ENCODE measurements at places on chromosomes 2 and 18. TPM values are rescaled to one million over a fixed set of nuclear protein-coding genes. Genes with fewer than 3 reads are reported as not detected.

ATP5F1A gene
- 774 TPM for polyA plus RNA-seq

TLX2 gene
- not detected for polyA plus RNA-seq

- H3K27me3 ChIP-seq: peaks cover 2% of the 10 kb centered on the region
- no peaks in the 10 kb centered on the region for H3K4me1 ChIP-seq
- DNase-seq: no peak
- no peaks in the 10 kb centered on the region for H3K36me3 ChIP-seq
- H3K4me3 ChIP-seq: no peak overlapping the region
Measured at GRCh38 chr2:70328921-70329561, 27.2 kb upstream of the FAM136A start.

- H3K36me3 ChIP-seq: peaks cover 6% of the 10 kb centered on the region
- peaks cover 33% of the 10 kb centered on the region for H3K27me3 ChIP-seq
- peaks cover 59% of the 10 kb centered on the region for H3K4me1 ChIP-seq
- peak overlapping the region; percentile 80 for H3K4me3 ChIP-seq
Measured at GRCh38 chr2:109218087-109218791, 89.2 kb downstream of the SH3RF3 start.

RGPD4 gene
- not detected for polyA plus RNA-seq

DES gene
- polyA plus RNA-seq: not detected

DNAJC27 gene
- 4.9 TPM for polyA plus RNA-seq

- DNase-seq: no peak
- no peak overlapping the region for H3K4me3 ChIP-seq
- no peaks in the 10 kb centered on the region for H3K36me3 ChIP-seq
- H3K27ac ChIP-seq: no peak overlapping the region
- no peaks in the 10 kb centered on the region for H3K4me1 ChIP-seq
Measured at GRCh38 chr18:13300796-13301195, 82.2 kb downstream of the LDLRAD4 start.

- H3K4me3 ChIP-seq: no peak overlapping the region
- H3K4me1 ChIP-seq: no peaks in the 10 kb centered on the region
Measured at GRCh38 chr2:201852462-201852861, 46.1 kb downstream of the CDK15 start.

ZSWIM2 gene
- not detected for polyA plus RNA-seq

CHCHD5 gene
- 81.0 TPM for polyA plus RNA-seq

GRCh38 chr2:239561446-239562001 lies 160.7 kb upstream of the HDAC4 start:
- DNase-seq: no peak
- H3K27ac ChIP-seq: no peak overlapping the region
- H3K27me3 ChIP-seq: peaks cover 3% of the 10 kb centered on the region
- H3K36me3 ChIP-seq: no peaks in the 10 kb centered on the region
- no peaks in the 10 kb centered on the region for H3K4me1 ChIP-seq

CDH7 gene
- polyA plus RNA-seq: not detected

DNA sequence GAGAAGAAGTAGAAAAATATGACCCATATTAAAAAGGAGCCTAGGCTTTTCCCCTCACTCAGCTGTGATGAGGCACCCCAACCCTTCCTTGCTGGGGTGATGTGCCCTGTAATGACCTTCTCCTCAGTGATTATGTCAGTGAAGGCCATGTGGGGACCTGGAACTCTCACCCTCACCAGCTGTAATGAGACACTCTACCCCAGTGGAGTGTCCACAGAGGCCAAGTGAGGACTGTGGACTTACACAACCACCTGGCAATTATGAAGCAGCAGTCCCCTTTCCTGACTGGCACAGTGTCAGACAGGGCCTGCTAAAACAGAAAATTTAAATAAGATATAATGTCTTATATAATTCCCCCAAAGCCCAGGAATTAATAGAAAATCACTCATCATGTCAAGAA lies 54.2 kb downstream of the SEMA4F start:
- no peak for DNase-seq
- H3K4me3 ChIP-seq: no peak overlapping the region
- H3K36me3 ChIP-seq: peaks cover 4% of the 10 kb centered on the region
- H3K27ac ChIP-seq: no peak overlapping the region
- no peaks in the 10 kb centered on the region for H3K27me3 ChIP-seq

MYCN gene
- polyA plus RNA-seq: not detected

DNA sequence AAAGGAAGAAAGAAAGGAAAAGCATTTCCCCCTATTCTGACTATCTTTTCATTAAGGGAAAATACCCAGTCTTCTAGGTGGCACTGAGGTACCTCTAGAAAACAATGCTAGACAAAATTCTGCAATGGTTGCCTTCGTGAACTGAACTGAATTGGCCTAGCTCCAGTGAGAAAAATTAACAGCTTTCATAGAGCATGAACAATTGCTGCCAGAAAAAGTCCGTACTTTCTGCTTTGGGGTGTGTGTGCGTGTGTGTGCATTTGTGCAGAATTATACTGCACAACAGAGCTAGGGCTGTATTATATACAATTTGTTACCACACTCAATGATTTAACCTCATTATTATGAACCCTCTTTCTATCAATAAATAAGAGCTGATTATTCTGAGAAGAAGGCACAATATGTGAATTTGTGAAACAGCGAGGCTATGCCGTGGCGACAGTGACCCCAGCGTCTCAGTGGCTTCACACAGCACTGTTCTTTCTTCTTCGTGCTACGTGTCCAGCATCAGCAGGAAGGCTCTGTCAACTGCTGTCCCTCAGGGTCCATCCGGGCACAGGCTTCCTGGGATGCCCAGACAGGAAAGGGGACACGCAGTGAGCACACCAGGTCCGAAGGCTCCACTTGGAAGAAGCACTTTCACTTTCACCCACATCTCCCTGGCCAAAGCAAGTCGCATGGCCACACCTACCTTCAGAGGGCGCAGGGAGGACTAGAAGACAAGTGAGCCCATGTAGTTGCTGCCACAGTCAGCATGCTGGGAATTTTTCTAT lies 47.5 kb downstream of the PTGR3 start:
- peak overlapping the region; percentile 6 for H3K27ac ChIP-seq
- peaks cover 14% of the 10 kb centered on the region for H3K4me1 ChIP-seq

IMMT gene
- polyA plus RNA-seq: 49.7 TPM

EML6 gene
- polyA plus RNA-seq: not detected

DNA sequence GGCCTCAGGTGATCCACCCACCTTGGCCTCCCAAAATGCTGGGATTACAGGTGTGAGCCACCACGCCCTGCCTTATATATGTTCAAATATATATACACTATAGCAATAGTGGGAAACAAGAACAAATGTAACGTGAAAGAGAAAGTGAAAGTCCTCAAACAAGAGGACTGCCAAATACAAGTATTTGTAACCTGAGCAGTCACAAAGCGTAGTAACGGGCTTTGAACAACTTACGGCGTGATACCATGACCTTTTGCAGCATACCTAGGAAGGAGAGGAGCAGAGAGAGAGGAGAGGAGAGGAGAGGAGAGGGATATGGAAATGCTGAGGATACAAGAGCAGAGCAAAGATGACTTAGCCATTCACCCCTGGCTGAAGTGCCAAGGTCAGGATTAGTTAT lies 113.8 kb upstream of the RGPD4 start:
- H3K27ac ChIP-seq: peak overlapping the region; percentile 52
- peak overlapping the region; percentile 90 for H3K4me3 ChIP-seq
- peaks cover 2% of the 10 kb centered on the region for H3K27me3 ChIP-seq
- no peaks in the 10 kb centered on the region for H3K36me3 ChIP-seq
- peaks cover 8% of the 10 kb centered on the region for H3K4me1 ChIP-seq

- H3K36me3 ChIP-seq: peaks cover 7% of the 10 kb centered on the region
- H3K4me1 ChIP-seq: peaks cover 29% of the 10 kb centered on the region
- H3K27me3 ChIP-seq: peaks cover 20% of the 10 kb centered on the region
- H3K27ac ChIP-seq: no peak overlapping the region
- H3K4me3 ChIP-seq: no peak overlapping the region
Measured at GRCh38 chr18:57431002-57431382, 4.2 kb upstream of the ONECUT2 start.

PLCL1 gene
- 0.53 TPM for polyA plus RNA-seq

GRCh38 chr2:36354811-36355150 lies 797 bp upstream of the CRIM1 start:
- DNase-seq: no peak
- peaks cover 2% of the 10 kb centered on the region for H3K27me3 ChIP-seq
- no peaks in the 10 kb centered on the region for H3K36me3 ChIP-seq
- peaks cover 41% of the 10 kb centered on the region for H3K4me1 ChIP-seq
- H3K27ac ChIP-seq: peak overlapping the region; percentile 58
- peak overlapping the region; percentile 85 for H3K4me3 ChIP-seq

DNA sequence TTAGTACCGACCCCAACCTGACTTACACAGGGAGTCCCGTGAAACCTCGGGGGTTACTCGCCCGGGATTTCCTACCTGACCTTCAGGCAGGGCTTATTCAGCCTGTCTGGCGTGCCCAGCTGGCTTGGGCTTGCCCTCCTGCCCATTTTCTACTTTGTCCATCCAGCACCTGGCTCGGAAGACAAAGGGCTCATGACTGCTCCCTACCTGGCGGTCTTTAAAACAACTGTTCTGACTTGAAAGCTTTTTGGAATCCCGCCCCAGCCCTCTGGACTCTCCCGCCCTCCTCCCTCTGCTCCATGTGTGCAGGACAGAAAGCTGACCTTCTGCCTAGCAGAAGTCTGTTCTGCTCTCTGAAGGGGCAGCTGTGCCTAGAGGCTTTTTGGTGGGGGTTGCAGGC lies 43.1 kb downstream of the ACKR3 start:
- DNase-seq: no peak
- peaks cover 5% of the 10 kb centered on the region for H3K36me3 ChIP-seq
- H3K4me1 ChIP-seq: peaks cover 13% of the 10 kb centered on the region
- no peak overlapping the region for H3K27ac ChIP-seq

- H3K4me1 ChIP-seq: no peaks in the 10 kb centered on the region
- no peaks in the 10 kb centered on the region for H3K27me3 ChIP-seq
- no peak for DNase-seq
Measured at GRCh38 chr18:42706029-42706608, 409.4 kb downstream of the RIT2 start.

VWC2L gene
- polyA plus RNA-seq: not detected

HK2 gene
- 0.77 TPM for polyA plus RNA-seq

GRCh38 chr2:241271706-241272302 lies 43.7 kb downstream of the HDLBP start:
- peaks cover 60% of the 10 kb centered on the region for H3K4me1 ChIP-seq
- DNase-seq: peak; percentile 63
- H3K27ac ChIP-seq: peak overlapping the region; percentile 93

- no peak for DNase-seq
- H3K4me1 ChIP-seq: peaks cover 58% of the 10 kb centered on the region
- peak overlapping the region; percentile 94 for H3K27ac ChIP-seq
Measured at GRCh38 chr2:28544036-28544346, 48.1 kb downstream of the PLB1 start.

DNA sequence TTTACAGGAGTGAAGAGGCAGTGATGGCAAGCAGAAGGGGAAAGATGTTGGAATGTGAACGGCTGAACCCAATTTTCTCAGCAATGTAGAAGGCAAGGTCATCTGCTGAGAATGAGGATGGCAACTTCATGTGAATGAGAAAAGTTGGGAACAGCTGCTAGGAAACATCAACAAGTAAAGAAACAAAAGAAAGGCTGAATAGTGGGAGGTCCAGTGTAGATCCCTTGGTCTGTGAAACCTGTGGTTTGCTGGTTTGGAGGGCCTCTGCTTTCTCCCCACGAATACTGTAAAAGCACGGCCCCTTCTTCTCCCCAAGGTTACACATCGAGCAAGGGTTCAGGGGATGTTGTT lies 27.4 kb downstream of the MARCHF4 start:
- H3K27me3 ChIP-seq: no peaks in the 10 kb centered on the region
- no peak overlapping the region for H3K4me3 ChIP-seq
- H3K27ac ChIP-seq: no peak overlapping the region
- peaks cover 36% of the 10 kb centered on the region for H3K4me1 ChIP-seq
- DNase-seq: no peak

DNA sequence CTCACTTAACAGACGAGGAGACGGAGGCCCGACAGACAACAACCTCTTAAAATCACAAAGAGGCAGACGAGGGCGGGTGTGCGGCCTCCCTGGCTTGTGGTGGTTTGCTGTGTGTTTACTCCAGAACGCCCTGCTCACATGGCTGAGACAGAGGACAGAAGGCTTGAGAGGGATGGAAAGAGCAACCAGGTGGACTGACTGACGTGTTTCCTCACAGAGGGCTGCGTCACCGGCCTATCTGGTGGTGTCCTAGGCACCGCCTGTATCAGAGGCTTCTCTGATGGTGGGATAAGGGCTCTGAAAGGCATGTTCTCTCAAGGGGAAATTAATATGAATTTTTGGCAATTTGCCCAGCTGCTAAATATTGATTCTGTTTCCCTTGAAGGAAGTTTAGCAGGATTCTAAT lies 47.0 kb upstream of the RALBP1 start:
- H3K4me3 ChIP-seq: no peak overlapping the region
- H3K27me3 ChIP-seq: peaks cover 4% of the 10 kb centered on the region
- peaks cover under 1% of the 10 kb centered on the region for H3K4me1 ChIP-seq
- H3K27ac ChIP-seq: no peak overlapping the region
- no peaks in the 10 kb centered on the region for H3K36me3 ChIP-seq

DNA sequence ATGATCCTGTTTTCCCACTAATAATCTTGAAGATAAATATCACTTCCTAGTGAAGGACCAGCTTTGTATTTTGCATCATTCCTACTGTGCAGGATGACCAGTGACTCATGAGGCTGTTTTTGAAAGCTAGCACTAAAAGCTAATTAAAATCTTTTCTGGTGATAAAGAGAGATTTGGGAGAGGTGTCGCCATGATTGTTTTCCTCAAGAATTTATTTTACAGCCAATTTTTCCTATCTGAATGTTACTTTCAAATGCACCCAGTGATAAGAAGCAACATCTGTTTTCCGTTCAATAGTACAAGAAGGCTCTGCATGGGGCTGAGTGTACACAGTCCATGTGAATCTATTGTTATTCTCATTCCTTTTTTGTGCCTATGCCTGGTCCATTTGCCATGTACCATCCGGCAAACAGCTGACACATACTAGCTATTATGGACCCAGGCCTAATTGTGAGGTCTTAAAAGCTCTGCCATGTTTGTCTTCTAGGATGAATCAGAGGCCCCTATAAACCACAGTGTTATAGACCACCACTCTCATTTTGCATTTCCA lies 28.4 kb downstream of the MEIS1 start:
- H3K27ac ChIP-seq: no peak overlapping the region
- H3K27me3 ChIP-seq: peaks cover 2% of the 10 kb centered on the region
- H3K4me1 ChIP-seq: no peaks in the 10 kb centered on the region

ARHGEF4 gene
- not detected for polyA plus RNA-seq

DNA sequence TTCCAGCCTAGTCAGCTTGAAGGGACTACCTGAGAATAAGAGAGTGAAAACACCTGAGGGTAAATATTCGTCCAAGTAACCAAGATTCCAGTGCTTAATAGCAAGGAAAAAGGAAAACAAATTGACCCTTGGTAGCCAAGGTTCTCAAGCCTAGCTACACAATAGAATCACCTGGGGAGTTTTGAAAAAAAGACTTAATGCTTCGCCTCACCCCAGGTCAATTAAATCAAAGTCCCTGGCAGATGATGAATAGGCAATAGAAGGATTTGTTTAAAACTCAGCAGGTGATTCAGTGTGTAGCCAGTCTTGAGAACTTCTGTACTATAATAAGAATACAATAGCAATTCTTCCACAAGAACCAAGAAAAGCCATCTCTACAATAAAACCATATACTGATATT lies 500.2 kb downstream of the XIRP2 start:
- H3K4me3 ChIP-seq: no peak overlapping the region
- no peaks in the 10 kb centered on the region for H3K27me3 ChIP-seq
- H3K4me1 ChIP-seq: no peaks in the 10 kb centered on the region
- no peak overlapping the region for H3K27ac ChIP-seq
- no peaks in the 10 kb centered on the region for H3K36me3 ChIP-seq
- no peak for DNase-seq

Measured in immature natural killer cell (primary cell).